ENCODE measurements at places on chromosomes 2 and 18. TPM values are rescaled to one million over a fixed set of nuclear protein-coding genes. Genes with fewer than 3 reads are reported as not detected.

GRCh38 chr18:57687970-57688369 is 66.3 kb upstream of the NARS1 start:
- DNase-seq = no peak
- H3K36me3 ChIP-seq = peaks cover 1% of the 10 kb centered on the region
- H3K4me1 ChIP-seq = no peaks in the 10 kb centered on the region
- H3K27ac ChIP-seq = no peak overlapping the region

GRCh38 chr2:119439574-119440500 is 8.2 kb downstream of the TMEM37 start:
- no peak for DNase-seq
- H3K4me3 ChIP-seq = no peak overlapping the region
- H3K27me3 ChIP-seq = peaks cover 4% of the 10 kb centered on the region
- H3K36me3 ChIP-seq = no peaks in the 10 kb centered on the region

DNA sequence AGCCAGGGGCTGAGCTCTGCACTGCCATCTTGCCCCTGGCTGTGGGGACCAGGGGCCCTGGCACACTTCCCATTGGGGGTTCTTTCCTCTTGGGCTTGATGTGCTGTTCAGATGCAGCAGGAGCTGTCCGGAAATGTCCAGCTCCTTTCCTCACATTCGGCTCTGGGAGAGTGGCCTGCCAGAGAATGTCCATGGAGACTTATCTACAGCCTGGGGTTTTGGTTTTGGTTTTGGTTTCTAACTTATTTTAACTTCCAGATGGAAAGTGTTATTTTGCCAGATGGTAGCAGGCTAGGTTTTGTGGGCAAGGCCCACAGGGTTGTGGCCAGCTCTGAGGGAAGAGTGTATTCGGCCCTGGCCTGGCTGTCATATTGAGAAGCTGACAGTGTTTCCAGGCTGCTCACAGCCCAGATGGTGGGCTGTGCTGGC is 177.3 kb downstream of the ANKRD30B start:
- H3K27me3 ChIP-seq = no peaks in the 10 kb centered on the region
- no peak for DNase-seq
- H3K36me3 ChIP-seq = no peaks in the 10 kb centered on the region
- no peak overlapping the region for H3K4me3 ChIP-seq
- H3K27ac ChIP-seq = no peak overlapping the region

DNA sequence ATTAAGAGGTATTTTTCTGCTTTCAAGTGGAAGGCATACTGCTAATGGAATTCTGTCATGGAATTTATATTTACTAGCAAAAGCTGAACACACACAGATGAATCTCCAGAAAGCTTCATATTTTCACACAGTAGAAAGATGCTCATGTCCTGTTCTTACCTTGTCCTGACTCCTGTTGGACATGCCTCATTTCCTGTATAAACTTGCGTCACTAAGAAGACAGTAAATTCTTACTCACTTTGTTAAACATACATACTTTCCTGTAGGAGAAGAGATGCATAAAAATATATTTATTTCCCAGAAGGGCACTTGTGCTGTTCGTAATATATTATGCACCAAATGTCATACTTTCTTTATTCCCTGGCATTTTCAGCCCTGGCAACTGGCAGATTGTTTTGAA is 238.3 kb upstream of the RASGRP3 start:
- no peak overlapping the region for H3K27ac ChIP-seq
- H3K36me3 ChIP-seq = no peaks in the 10 kb centered on the region
- H3K27me3 ChIP-seq = peaks cover 16% of the 10 kb centered on the region
- H3K4me1 ChIP-seq = no peaks in the 10 kb centered on the region
- DNase-seq = no peak

DNA sequence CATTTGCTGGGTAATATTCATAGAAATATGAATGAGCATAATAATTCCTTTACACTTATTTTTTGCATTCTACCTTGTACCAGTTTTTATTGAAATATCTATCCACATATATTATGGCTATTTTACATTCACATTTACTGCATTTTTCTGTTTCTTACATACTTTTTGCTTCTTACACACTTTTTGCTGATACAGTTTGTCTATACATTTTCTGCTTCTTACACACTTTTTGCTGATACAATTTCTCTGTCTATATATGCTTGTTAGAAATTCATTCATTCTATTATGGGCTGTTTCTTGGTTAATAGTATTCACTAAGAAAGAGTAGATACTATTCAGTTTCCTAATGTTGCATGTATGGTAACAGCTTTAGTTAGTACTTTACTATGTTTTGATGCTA is 16.9 kb upstream of the STAMBP start:
- DNase-seq = no peak
- peaks cover 2% of the 10 kb centered on the region for H3K4me1 ChIP-seq
- H3K36me3 ChIP-seq = no peaks in the 10 kb centered on the region
- no peak overlapping the region for H3K27ac ChIP-seq

The SPDYA gene
- total RNA-seq = 1.4 TPM

The TOGARAM2 gene
- total RNA-seq = 5.0 TPM
